ENCODE measurements at places on chromosomes 4 and X.

GRCh38 chrX:131271274-131271673 is 17.8 kb downstream of the IGSF1 start:
- no peak for DNase-seq

DNA sequence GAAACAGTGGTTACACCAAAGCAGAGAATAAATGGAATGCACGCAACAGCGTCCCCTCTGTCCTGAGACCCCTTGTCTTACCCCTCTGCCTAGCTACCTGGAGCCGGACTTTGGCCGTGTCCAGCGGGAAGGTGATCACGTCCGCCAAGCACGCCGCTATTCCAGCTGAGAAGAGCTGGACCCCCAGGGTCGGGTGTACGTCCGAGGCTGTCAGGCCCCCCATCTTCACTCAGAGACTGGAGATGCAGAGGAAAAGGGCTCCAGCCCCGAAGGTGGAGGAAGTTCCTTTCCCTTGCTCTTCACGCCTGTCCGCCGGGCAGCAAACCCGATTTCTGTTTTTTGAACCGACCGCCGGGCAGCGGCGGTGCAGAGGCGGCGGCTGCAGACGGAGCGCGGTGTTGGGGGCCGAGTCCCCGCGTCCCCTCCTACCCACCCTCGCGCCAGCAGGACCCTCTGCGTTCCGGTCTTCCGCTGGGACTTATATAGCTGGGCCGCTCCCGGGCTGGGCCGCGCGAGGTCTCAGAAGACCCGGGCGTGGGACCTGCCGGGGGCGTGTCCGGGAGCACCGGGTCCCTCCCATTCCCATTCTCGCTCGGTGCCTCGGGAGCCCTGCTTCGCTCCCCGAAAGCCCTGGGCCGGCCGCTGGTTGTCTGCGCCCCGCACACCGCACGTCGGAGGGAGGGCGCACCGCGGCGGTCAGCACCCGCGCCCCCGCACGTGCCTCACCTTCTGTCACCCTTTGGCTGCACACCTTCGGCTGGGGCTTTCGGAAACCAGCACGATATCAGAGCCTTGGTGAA is at the start of gene UCP1:
Gene UCP1 (minus strand): TSS at position 455 of the 800 bp plus-strand sequence. CDS start 232 bp downstream, at position 223.
- no peak for DNase-seq

DNA sequence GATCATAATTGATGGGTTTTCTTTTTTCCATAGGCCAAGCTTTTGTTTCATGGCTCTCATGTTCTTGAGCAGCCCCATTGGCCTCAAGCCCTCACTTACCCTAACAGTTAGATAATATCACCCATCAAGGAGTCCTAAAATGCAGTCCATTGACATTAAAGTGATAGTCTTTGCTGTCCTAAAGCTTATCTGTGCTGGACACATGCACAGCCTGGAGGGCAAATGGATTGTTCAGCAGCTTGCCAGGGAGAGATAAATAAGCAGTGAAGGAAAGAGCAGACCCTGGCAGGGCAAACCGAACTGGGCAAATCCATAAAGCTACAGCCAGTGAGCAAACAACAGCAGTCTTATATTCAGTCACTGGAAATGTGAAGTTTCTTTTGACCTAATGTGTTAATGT is 199.6 kb upstream of the MID1 start:
- DNase-seq = peak; percentile 87

DNA sequence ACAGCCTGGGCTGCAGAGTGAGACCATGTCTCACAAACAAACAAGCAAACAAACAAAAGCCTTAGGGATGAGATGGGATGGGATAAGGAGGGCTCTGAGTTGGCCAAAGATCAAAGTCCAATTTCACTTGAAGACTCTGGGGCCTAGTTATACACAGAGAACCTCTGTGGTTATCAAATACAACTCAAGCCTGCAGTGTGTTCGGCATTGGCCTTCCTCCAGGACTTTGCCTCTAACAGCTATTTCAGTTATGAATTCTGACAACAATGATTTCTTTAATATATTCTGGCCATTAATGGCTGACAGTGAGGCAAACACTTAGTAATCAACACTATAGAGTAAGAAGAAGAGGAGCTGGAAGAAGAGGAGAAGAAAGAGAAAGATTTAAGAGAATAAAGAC is 171.1 kb downstream of the PDGFRA start:
- DNase-seq = no peak

DNA sequence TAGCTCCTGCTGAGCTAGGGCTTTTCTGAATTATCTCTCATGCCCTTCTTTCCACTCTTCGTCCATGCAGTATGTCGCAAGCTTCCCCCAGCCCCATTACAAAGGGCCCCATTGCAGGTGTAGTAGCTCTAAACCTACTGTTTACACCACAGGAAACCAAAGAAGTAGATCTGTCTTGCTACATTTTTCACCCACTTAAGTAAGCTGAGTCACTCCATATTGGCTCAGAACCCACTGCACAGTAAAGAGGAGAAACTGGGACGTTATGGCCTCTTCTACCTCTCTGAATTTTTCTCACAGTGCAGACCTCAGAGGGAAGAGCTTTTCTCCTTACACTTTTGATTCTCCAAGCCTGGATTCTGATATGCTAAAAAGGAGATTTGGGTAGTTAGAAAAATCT is 200.2 kb downstream of the SMARCA1 start:
- DNase-seq = no peak

- DNase-seq = no peak
Measured at GRCh38 chr4:2416564-2417225, 1.8 kb downstream of the ZFYVE28 start.

- DNase-seq = no peak
Measured at GRCh38 chr4:186486172-186486571, 69.2 kb downstream of the MTNR1A start.

DNA sequence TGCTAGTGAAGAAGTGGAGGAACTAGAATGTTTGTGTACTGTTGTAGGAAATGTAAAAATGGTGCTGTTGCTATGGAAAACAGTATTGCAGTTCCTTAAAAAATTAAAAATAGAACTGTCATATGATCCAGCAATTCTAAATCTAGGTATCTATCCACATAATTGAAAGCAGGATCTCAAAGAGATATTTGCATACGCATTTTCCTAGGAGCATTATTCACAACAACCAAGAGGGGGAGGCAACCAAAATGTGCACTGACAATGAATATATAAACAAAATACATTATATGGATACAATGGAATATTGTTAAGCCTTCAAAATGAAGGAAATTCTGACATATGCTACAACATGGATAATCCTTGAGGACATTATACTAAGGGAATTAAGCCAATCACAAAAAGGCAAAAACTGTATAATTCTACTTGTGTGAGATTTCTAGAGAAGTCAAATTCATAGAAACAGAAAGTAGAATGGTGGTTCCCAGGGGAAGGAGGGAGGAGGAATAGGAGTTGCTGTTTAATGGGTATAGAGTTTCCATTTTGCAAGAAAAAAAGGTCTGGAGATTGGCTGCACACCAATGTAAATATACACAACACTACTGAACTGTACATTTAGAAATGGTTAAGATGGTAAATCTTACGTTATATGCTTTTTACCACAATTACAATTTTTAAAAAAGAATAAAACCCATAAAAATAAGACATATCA is 35.6 kb upstream of the KCNE5 start:
- DNase-seq = peak; percentile 5

All from OCI-M1 (cell line).